ENCODE measurements at places on chromosomes 5 and 9.

GRCh38 chr5:136021016-136021405 is 7.8 kb upstream of the TGFBI start:
- DNase-seq, result no peak

GRCh38 chr5:121182788-121183490 is 668.7 kb upstream of the FTMT start:
- DNase-seq, result no peak

- DNase-seq, result no peak
Observed at GRCh38 chr9:89165341-89165740, 13.3 kb downstream of the SHC3 start.

GRCh38 chr5:59685191-59685530 is 208.4 kb downstream of the PDE4D start:
- DNase-seq, result no peak

GRCh38 chr5:40291338-40291737 is 388.4 kb upstream of the PTGER4 start:
- no peak for DNase-seq

DNA sequence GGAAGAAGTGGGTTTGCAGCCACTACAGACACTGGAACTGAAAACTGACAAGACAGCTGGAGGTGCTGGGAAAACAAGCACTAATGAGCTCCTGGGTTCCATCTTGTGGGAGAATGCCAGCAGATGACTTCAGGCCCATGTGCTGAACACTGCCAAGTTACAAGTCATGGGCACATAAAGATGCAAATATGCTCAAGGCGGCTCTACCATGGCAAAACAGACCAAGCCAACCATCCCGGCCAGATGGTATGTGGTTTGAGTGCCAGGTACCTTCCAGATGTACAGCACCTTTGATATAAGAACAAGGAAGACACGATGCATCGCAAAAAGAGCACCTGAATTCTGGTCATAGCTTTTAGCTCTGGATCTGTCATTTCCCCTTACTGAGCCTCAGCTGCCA is 19.9 kb downstream of the TNFSF8 start:
- no peak for DNase-seq

- DNase-seq, result no peak
Observed at GRCh38 chr9:76401580-76402354, 7.5 kb upstream of the RFK start.

DNA sequence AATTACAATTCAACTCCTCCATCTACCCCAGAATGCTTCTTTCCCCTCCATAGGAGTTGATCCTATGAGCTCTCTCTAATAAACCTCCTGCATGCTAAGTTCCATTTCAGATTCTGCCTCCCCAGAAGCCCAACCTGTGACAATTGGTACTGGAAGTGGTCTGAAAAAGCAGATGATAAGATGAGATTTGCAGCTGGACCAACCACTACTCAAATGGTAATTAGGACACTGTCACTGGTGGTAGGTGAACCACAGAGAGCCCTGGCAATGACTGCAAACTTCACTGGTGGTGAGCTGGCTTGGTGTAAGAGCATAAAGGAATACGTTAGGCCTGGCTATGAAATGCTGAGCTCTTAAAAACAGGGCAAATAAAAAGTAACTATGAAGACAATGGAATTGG is 112.6 kb downstream of the ESM1 start:
- DNase-seq, result no peak

- no peak for DNase-seq
Observed at GRCh38 chr9:73011956-73012355, 59.1 kb upstream of the ALDH1A1 start.

DNA sequence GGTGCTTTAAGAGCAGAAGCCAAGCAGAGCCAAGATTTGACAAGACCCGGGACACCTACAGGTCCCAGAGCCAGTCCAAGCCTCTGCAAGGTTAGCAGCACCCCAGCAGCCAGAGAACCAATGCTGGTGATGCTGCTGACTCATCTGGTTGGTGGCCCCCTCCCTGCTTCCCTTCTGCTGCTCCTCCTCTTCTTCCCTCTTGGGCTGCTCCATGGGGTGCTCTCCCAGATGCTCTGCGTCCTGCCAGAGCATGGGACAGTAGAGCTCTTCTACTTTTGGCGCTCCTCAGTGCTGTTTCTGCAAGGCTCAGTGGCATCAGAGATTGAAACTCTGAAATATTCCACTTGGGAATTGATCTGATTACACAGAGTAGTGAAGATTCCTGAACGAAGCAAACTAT is 76.1 kb upstream of the SAP30L start:
- no peak for DNase-seq

- no peak for DNase-seq
Observed at GRCh38 chr9:27054841-27055240, 49.4 kb upstream of the LRRC19 start.

DNA sequence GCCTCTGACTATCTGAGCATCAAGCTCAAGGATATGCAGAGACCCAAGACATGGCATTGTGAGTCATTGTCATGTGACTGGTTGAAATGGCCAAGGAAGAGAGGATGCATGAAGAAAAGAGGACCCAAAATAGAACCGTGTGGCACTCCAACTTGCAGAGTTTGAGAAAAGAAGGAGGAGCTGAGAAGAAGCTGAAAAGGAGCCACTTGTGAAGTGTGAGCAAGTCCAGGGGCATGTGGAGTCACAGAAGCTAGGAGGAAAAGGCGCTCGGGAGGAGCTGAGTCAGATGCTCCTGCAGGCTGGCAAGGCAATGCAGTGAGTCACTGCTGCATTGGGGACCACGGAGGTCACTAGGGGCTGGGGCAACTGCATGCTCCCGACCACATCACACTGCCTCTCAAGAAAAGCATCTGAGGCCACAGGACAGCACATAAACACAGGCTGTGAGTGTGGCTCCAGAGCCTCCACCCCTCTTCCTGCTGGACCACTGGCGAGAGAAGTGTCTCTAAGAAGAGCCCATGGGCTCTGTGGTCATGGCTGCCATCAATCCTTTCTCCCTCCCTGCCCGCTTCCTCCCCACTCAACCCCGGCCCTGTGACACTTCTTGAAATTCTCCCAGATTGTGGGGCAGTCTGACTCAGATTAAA is 197.6 kb downstream of the DRD1 start:
- peak; percentile 7 for DNase-seq

DNA sequence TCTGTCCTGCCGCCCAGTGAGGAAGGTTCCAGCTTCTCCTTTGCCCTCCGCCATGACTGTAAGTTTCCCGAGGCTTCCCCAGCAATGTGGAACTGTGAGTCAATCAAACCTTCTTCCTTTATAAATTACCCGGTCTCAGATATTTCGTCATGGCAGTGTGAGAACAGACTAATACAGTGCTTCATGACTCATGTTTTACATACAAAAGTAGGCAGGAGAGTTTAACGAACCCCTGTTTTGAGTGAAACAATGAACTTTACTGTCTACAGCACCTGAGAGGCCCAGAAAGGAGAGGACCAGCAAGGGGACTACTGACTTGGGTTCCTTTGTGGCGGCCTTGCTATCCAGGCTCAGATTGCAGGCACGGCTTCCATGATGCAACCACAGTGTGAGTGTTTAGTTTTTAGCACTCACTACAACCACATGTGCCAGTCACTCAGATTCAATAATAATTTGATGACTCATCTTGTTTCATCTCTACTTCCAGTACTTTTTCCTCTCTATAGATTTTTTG is 139.1 kb upstream of the CLINT1 start:
- no peak for DNase-seq

GRCh38 chr9:99169982-99170761 is 51.6 kb downstream of the ALG2 start:
- DNase-seq, result no peak

- DNase-seq, result no peak
Observed at GRCh38 chr9:125202846-125203618, 2.7 kb downstream of the RABEPK start.

DNA sequence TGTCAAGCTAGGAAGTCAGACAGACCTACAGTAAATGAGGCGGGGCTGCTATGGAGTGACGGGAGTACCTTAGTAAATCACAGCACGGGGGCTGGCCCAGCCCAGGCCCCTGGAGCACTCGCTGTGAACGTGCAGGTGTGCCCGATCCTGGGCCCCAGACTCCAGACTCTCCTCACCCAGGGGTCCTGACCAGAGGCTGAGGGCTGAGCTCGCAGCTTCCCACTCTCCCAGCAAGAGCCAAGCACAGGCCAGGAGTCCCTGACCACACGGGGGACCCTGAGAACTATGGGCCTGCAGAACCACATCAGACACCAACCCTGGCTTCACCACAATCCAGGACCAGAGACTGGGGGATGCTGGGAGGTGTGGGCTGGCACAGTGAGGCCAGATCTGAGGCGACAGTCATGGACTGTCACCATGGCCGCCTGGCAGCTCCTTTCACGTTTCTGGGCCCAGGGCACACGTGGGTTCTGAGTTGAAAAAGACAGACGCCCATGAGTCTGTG is 73.4 kb downstream of the ADAMTS2 start:
- no peak for DNase-seq

- no peak for DNase-seq
Observed at GRCh38 chr5:133321833-133322420, 270.1 kb downstream of the HSPA4 start.

DNA sequence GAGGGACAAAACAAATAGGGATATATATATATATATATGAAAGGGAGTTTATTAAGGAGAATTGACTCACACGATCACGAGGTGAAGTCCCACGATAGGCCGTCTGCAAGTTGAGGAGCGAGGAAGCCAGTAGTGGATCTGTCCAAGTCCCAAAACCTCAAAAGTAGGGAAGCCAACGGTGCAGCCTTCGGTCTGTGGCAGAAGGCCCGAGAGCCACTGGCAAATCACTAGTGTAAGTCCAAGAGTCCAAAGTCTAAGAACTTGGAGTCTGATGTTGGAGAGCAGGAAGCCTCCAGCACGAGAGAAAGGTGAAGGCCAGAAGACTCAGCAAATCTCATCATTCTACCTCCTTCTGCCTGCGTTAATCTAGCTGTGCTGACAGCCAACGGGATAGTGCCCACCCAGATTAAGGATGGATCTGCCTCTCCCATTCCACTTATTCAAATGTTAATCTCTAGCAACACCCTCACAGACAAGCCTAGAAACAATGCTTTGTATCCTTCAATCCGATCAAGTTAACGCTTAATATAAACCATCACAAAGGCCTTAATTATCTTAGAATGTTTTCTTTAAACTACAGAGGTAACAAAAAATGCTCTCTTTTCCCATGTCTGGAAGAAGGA is 23.8 kb upstream of the DAB2 start:
- DNase-seq, result no peak

GRCh38 chr9:97479496-97480159 is 21.8 kb upstream of the TMOD1 start:
- DNase-seq, result no peak

GRCh38 chr5:19047277-19047676 is 940.7 kb downstream of the CDH18 start:
- DNase-seq, result no peak

- DNase-seq, result no peak
Observed at GRCh38 chr9:84950879-84951811, 281.6 kb downstream of the NTRK2 start.

- DNase-seq, result no peak
Observed at GRCh38 chr5:78007233-78007632, 231.1 kb upstream of the TBCA start.

- DNase-seq, result no peak
Observed at GRCh38 chr9:35915681-35916294, 6.5 kb downstream of the SPAAR start.

DNA sequence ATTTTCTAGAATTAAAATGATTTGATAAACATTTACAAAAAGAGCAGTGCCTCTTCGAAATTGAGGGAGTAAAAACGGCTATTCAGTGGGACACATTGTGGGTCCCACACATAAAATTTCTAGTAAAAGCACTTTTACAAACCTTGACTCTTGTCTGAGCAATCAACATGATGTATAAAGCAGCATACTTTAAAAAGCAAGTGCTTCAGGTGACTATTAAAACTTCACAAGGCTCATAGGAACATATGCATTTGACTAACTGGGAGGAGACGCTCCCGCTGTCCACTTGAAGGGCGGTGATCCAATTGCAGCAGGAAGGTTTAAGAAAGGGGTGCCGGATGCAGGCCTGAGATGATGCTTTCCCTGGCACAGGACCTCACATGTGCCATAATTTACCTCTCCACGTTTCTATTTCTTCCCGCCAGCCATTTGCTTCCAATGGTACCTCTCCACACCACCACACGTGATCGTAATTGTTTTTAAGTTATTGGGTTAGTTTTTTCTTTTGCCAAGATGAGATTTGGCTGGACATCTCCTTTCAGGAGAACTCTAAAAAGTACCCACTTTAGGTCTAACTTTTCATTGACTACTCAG is 1.8 kb downstream of the MCTP1 start:
- no peak for DNase-seq

- no peak for DNase-seq
Observed at GRCh38 chr5:55136521-55136920, 23.4 kb upstream of the GPX8 start.

DNA sequence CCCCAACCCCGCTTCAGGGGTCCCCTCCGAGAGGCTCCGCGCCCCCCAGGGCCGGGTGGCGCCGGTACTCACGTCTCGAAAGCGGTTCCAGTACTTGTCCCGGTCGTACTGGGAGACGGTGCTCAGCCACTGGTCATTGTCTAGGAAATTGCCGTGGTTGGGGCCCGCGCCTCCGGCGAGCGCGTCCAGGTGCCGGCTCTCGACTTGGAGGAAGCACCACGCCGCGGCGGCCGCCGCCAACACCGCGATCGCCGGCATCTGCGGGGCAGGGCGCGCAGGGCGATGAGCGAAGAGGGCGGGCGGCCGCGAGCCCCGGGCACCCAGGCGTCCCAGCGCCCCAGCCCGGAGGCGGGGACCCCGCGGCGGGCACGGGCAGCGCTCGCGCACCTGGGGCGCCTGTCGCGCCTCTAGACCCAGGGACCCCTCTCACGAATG is 808 bp downstream of the SPOCK1 start:
- no peak for DNase-seq

GRCh38 chr5:88214655-88215054 is 54.0 kb downstream of the TMEM161B start:
- DNase-seq, result no peak

DNA sequence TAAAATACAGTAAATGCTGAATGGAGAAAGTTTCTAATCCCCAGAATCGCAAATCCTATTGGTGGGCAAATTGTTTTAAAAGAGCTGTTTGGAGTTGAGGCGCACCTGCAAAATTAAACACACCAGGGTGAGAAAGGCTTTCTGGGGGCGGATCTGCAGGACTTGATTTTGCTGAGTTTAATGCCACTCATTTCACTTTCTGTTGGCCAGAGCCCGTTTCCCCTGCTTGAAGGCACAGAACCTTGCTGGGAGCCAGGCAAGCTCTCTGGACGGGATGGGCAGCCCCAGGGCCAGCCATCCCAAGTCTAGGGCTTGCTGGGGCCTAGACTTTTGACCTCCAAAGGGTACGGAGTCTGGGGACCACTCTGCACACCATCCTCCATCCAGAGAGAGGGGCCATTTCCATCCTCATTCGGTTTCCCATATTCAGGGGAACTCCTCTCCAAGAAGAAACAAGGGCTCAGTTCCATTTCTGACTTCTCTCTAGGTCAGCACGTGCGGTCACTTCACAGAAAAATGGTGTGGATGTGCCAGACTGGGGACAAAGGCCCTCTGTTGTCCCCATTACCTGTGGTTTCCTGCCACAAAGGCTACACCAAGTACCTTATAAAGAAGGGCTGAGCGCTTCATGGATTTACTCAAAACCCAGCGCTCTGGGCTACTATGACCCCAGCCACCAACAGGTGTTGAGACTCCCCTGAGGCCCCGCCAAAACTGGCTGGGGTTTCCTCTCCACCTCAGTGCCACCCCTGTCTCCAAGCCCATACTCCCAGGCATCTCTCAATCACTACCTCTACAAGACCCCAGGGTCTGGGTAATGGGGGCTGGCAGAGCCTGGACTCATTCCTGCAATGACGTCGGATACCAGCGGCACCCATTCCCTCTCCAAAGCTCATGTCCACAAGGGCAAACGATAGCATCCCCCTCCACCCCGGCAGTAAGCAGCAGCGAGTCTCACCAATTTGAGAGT is 170.0 kb downstream of the AUH start:
- no peak for DNase-seq

GRCh38 chr5:71475788-71476384 is 20.4 kb downstream of the BDP1 start:
- no peak for DNase-seq
